Tibial nerve (tissue), 4 donors: ENCODE measurements at places on chromosomes 7 and 10. TPM values are rescaled to one million over a fixed set of nuclear protein-coding genes. Genes with fewer than 3 reads are reported as not detected.

- H3K27me3 ChIP-seq: no peaks in the 10 kb centered on the region
- H3K36me3 ChIP-seq: no peaks in the 10 kb centered on the region
- no peak overlapping the region for H3K4me3 ChIP-seq
- H3K4me1 ChIP-seq: no peaks in the 10 kb centered on the region
- H3K27ac ChIP-seq: no peak overlapping the region
Observed at GRCh38 chr7:110442381-110442837, 648.5 kb upstream of the LRRN3 start.

GRCh38 chr7:128827248-128827958 lies 2.8 kb upstream of the FLNC start:
- peaks cover 31% of the 10 kb centered on the region for H3K27me3 ChIP-seq
- H3K36me3 ChIP-seq: no peaks in the 10 kb centered on the region
- DNase-seq: no peak
- H3K4me1 ChIP-seq: no peaks in the 10 kb centered on the region
- H3K4me3 ChIP-seq: no peak overlapping the region
- no peak overlapping the region for H3K27ac ChIP-seq

- no peak for DNase-seq
- H3K4me1 ChIP-seq: no peaks in the 10 kb centered on the region
- no peaks in the 10 kb centered on the region for H3K36me3 ChIP-seq
- no peak overlapping the region for H3K4me3 ChIP-seq
- H3K27ac ChIP-seq: no peak overlapping the region
- no peaks in the 10 kb centered on the region for H3K27me3 ChIP-seq
Observed at GRCh38 chr7:81210137-81211064, 291.6 kb upstream of the SEMA3C start.

DNA sequence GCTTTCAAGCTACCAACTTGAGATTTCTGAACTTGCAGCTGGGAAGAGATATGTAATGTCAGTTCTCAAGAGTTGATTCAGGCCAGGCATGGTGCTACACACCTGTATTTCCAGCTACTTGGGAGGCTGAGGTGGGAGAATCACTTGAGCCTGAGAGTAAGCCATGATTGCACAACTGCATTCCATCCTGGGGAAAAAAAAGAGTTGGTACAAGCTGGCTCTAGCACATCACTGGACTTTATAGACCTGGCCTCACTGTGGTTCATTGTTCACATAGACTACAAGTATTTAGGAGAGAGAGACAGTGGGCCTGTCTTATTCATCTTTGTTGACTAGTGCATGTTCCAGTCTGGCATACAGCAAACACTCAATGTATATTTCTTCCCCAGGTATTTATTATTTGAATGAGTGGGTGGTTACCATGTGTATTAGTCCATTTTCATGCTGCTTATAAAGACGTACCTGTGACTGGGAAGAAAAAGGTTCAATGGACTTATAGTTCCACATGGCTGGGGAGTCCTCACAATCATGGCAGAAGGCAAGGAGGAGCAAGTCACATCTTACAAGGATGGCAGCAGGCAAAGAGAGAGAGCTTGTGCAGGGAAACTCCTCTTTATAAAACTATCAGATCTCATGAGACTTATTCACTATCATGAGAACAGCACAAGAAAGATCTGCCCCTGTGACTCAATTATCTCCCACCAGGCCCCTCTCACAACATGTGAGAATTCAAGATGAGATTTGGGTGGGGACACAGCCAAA lies 176.5 kb downstream of the PFKFB3 start:
- no peak for DNase-seq
- H3K27ac ChIP-seq: no peak overlapping the region
- H3K27me3 ChIP-seq: no peaks in the 10 kb centered on the region
- no peaks in the 10 kb centered on the region for H3K36me3 ChIP-seq

Gene ANK3
- 128 TPM for total RNA-seq

DNA sequence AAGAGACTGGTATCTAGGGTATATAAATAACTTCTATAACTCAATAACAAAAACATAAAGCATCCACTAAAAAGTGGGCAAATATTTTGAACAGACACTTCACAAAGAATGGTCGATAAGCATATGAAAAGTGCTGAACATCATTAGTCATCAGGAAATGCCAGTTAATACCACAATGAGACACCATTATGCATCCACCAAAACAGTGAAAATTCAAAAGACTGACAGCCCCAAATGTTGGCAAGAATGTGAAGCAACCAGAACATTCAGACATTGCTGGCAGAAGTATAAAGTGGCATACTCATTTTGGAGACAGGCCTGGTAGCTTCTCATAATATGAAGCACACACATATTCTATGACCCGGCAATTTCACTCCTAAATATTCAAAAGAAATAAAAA lies 26.5 kb upstream of the GSAP start:
- no peaks in the 10 kb centered on the region for H3K36me3 ChIP-seq
- H3K4me3 ChIP-seq: no peak overlapping the region
- no peak overlapping the region for H3K27ac ChIP-seq
